ENCODE measurements at places on chromosomes 5 and 9. TPM values are rescaled to one million over a fixed set of nuclear protein-coding genes. Genes with fewer than 3 reads are reported as not detected.

NR4A3 gene
- total RNA-seq: under 0.01 TPM

SHROOM1 gene
- 6.5 TPM for total RNA-seq

PHYHD1 gene
- 11.9 TPM for total RNA-seq

DNA sequence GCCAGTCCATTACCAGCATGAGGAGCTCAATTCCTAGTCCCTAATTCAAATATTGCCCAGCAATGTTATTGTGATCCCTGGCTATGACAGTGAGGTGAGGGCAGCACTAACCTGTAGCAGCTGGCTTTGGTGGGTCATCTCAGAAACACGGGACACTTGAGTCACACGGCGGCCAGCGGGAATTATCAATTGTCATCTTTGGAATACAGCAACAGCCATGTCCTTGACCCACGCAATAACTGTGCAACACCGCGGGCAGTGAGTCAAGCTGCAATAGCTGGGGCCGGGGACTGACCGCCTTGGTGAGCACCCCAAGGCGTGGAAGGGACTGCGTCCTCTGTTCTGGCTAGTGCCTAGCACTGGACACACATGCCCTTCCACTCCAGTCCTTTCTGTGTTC is 62.5 kb upstream of the ALDH1B1 start:
- DNase-seq: no peak

DNA sequence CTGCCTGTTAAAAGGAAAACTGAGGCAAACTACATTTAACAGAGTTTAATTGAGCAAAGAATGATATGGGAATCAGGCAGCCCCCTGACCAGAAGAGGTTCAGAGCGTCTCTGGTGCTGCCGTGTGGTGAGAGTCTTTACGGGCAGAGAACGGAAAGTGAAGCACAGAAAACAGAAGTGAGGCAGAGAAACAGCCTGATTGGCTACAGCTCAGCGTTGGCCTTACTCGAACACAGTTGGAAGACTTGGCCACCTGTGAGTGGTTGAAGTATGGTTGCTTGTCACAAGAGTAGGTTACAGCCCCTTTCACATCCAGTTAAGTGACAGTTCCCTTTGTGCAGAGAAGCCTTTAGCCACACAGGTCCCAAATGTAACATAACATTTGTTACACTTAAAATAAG is 16.9 kb upstream of the FBP1 start:
- peak; percentile 27 for DNase-seq

DNA sequence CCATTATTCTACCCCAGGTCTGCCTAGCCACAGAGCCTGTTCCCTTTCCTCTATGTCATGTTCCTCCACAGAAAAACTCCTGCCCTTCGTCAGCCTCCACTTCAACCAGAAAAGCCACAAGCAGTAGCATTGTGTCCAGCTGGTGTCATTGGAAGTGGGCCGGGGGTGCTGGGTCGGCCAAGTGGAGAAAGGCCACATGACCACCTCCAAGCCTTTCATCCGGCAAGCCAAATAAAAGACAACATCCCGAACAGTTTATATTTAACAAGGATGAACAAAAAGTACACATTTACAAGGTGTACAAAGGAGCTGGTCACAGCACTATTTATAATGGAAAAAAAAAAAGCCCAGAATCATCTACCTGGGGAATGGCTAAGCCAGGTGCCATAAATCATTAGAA is 16.1 kb upstream of the SPOCK1 start:
- DNase-seq: no peak

DNA sequence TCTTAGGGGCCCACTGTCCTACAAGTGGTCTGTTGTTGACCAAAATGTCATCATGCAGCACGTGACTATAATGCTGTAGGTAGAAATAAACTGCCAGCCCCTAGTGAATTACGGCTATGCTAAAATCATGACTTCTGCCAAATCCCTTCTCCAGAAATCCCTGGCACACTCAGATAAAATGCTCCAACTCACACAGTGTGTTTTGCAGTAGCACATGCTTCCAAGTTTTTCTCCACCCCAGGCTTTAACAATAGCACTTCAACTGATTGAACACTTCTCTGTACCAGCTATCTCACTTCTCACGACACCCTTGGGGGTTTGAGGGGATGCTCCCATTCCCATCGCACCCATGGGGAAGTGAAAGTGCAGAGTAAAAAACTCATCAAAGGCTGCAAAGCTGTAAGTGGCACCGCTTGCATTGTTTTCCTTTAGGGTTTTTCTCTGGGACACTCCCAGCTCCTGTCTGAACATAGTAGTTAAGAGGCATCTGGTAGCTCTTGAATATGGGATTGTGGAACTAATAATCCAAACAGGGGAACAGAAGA is 151.0 kb upstream of the SLC24A2 start:
- DNase-seq: no peak

DNA sequence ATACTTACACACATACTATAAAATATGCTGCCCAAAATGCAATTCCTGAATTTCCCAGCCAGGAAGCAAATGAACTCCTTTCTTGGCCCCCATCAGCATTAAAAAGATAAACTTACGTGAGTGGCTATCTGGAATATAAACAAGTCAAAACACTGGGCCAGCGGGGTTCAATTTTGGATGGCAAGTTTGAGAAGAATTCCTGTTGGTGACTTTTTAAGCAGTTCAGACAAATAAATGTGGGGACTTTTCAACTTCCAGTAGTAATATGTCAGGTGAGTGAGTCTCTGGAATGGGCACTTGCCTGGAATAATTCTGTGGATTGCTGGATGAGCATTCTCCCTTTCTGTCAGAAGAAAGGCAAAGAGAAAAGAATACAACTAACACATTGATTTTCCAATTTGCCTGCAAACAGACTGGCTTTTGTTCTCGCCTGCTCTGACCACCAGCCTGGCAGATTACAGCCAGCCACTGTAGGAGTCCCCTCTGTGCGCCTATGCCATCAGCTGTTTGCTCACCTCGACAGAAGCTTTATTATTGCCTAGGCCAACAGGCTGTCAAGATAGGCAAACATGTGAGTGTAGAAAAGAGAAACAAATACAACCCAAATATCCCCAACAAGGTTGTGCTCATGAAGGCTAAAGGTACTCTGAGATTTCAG is 78.6 kb downstream of the MRPS27 start:
- no peak for DNase-seq

- no peak for DNase-seq
These were observed 115.5 kb upstream of the KLF4 start for GRCh38 chr9:107605041-107605440.
